ENCODE measurements at places on chromosomes 2 and 18.

DNA sequence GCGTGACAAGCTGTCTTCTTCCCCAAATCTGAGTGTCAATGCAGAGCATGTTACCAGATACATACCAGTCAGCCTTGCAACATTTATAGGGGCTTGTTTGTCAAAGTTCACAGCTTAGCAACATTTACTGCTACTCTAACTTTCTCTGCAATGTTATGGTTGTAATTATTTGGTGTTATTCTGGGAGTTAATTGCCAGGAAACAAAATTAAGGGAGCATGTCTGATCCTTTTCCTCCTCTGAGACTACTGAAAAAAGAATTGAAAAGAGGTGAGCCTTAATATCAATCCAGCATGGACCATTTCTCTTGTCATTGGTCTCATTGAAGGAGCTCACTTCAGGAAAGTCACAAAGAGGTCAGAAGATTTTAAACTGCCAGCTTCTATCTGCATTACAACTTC, 465.6 kb upstream of the LINC00305 start:
- no peak for DNase-seq

GRCh38 chr18:51235009-51235789, 37.7 kb upstream of the MEX3C start:
- DNase-seq, result no peak

DNA sequence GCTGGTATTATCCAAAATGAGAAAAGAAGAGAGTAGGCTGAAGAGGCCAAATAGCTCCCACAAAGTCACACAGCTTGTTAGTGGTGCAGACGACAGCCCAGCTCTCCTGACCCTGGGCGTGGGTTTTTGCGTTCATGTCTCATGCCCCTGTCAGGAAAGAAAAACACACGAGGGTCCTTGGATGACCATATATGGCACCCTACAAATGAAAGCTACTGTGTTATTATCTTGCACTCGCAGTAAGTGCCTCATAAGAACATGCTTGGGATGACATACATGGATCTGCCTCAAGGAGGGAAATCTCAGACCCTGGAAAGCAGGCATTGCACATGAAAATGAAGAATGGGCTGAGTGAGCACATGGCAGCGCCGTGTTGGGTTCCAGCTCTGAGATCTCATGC, 89.7 kb downstream of the SEMA4F start:
- DNase-seq, result no peak

DNA sequence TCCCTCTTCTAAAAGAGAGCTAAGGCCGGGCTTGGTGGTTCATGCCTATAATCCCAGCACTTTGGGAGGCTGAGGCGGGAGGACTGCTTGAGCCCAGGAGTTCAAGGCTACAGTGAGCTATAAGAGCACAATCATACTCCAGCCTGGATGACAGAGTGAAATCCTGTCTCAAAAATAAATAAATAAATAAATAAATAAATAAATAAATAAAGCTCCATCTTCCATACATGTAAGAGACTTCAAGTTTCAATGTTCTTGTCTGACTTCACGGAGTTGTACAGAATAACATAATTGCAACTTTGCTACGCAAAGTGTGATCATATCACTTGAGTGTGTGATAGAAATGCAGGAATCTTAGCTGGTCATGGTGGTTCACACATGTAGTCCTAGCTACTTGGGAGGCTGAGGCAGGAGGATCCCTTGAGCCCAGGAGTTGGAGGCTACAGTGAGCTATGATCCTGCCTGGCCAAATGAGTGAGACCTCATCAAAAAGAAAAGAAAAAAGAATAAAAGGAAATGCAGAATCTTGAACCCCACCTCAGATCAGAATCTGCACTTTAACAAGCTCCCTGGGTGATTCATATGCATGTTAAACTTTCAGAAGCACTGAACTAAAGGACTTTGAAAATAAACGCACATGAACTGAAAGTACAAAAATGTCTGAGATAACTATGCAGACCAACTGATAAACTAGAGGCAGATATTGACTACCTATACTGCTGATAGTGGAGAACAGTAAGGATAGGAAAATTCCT, 123.7 kb upstream of the SP3 start:
- DNase-seq, result no peak

GRCh38 chr2:110716959-110717645, 15.3 kb upstream of the ACOXL start:
- DNase-seq, result no peak

- DNase-seq, result no peak
These were observed 828.6 kb downstream of the TRIB2 start for GRCh38 chr2:13545320-13545719.

DNA sequence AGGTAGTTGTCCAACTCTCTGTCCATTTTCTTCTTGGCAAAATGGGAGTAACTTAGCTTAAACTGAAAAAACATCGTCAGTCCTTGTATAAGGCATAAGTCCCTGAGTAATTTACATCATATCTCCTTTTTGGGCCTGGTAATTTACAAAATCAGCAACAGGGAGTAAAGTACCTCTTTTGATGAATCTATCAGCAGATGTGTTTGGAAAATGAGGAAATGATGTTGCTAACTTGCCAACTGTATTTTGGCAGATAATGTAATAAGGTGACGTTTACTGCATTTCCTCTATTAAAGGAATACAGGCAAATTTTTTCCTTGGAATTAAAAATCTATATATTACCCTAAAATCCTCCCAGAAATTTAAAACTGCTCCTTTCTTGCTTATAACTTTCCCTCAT, 29.2 kb downstream of the ANKRD44 start:
- no peak for DNase-seq

GRCh38 chr2:3079959-3080948, 297.4 kb downstream of the EIPR1 start:
- DNase-seq, result no peak
